ENCODE measurements at places on chromosomes 5 and 9.

DNA sequence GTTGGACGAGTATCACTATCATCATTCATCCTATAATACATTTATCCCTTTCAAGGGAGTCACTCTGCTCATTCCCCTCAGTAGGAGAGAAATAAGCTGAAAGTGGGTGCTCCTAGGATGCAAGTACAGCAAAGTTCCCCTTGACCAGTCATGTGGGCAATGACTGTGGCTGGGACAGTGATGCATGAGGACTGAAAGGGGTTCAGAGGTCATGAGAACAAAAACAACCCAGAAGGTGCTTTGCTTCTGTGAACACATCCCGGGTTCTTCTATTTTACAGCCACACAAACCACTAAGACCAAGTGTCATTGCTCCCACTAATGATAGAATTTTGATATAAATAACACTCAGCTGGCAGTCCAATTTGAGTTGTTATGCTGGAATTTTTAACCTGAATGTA lies 177.8 kb upstream of the ADCY2 start:
- DNase-seq, result no peak

- DNase-seq, result peak; percentile 3
These were observed 196.4 kb downstream of the TRPM3 start for GRCh38 chr9:70924895-70925547.

DNA sequence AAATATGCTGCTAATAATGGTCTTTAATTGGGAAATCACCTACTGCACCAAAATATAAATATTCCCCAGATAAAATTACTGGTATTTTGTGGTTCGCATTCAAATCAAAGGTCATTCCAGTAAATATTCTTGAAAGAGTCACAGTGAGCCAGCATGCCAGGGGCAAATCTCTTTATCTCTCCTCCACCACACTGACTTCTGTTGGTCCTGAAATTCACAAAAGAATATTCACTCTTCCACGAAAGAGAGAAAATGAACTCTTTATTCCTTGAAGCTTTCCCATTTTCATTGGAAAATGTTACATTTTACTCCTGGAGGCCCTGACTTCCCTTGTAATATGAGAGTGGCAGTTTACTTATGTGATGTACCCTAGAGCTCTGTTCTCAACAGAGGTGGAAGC lies 39.7 kb downstream of the ZNF366 start:
- DNase-seq, result no peak

DNA sequence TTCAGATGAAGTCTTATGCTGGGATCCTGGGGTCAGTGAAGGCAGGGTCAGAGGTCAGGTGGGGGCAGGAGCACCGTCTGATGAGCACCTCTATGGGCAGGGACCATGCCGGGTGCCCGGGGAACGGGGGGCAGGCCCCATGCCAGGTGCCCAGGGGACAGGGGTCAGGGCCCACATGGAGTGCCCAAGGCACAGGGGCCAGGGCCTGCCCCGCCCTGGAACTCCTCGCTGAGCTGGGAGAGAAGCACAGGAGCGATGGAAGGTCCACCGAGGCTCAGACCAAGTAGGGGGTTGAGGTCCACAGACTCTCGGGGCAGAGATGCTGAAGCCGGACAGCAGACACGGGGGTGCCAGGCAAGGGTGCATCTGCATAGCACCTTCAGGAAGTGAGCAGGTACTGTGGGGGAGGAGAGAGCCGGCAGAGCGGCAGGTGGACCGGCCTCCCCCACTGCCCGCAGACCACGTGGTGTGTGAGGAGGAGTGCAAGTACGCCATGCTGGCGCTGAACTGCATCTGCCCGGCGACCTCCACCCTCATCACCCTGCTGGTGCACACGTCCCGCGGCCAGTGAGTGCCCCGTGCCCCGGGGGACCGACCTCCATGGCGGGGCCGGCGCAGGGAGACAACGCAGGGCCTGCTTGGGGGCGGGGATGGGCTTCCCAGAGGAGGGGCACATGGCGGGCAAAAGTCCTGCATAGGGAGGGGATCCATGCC lies 67.7 kb downstream of the KCNT1 start:
- DNase-seq, result no peak

DNA sequence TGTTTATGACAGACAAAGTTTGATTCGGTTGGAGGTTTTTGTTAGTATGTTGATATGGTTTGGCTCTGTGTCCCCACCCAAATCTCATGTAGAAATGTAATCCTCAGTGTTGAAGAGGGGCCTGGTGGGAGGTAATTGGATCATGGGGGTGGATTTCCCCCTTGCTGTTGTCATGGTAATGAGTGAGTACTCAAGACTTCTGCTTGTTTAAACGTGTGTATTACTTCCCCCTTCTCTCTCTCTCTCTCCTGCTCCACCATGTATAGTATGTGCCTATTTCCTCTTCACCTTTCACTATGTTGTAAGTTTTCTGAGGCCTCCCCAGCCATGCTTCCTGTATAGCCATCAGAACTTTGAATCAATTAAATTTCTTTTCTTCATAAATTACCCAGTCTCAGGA lies 415.1 kb downstream of the HCN1 start:
- DNase-seq, result no peak

DNA sequence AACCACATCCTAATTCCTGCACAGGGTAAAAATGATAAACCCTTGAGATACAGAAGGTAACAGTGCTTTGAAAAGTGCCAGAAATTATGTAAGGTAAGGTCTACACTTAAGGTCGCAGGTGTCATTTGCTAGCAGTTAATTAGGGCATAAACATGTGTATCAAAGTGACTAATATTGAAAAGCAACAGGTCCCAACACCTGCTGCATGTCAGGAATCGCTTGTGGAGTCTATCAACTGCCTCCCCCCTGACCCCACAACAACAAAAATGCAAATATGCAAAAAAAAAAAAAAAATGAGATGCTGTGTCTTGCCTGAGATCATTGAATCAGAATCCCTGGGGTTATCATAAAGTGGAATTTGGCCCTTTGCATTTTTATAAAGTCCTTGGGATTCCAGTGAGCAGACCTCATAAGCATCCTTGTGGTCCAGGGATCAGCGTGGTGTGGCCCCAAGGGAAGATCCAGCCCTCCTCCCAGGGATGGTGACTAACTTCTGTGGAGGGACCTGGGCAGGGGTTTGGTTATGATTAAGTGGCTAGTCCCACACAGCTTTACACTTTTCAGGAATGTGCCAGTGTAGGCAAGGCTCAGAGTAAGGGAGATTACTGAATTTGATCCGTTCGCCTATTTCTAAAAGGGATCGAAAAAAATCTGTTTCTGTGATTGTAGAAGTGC lies 92.5 kb upstream of the TNFSF8 start:
- DNase-seq, result no peak

DNA sequence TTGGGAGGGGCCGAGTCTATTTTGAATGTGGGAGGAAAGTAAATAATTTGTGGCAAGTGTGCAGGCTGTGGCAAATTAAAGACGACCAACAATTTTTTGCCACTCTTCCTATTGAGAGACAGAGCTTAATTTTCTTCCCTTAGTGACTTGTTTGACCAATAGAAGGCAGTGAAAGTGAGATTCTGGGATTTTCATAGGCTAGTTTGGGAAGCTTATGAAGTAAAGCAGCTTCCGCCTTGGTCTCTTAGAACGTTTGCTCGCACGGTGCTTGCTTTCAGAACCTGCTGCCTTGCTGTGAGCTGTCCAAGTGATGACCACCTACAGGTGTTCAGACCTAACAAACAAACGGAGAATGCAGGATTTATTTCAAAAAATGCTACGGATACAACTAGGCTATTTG lies 6.7 kb upstream of the OR1N2 start:
- no peak for DNase-seq

DNA sequence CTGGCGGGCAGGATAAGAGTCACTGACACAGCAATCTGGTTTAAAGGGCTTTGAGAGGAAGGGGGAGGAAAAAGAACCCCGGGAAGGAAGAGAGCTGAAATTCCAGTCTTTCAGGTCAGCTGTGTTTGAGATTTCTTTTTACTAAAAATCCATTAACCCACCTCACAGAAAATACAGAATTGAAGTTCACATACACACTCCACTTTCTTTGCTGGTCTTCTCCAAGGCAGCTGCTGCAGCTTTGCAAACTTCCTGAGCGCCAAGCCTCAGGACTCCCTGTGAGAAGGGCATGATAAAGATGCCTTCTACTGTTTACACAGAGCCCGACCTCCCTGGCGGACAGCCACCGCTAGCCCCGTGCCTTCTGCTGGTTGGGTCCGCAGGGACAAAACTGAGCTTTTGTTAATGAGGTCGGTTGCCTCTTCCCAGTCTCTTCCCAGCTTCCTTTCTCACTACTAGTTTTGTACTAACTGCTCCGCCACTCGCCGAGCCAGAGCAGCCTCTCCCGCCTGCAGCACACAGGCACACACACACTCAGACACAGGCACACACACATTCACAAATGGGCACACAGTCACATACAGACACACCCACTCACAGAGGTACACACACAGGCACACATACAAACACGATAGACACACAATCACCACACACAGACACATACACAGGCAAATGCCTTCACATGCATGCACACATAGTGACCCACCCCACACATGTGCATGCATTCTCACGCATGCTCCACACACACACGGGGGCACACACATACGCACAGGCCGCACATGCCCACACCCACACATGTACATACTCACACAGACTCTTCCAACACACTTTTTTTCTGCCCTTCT lies at the start of gene FREM1:
Gene FREM1, minus strand, starts transcription at position 468 of the 845 bp plus-strand sequence. CDS start 41,451 bp downstream, outside the sequence.
- no peak for DNase-seq

DNA sequence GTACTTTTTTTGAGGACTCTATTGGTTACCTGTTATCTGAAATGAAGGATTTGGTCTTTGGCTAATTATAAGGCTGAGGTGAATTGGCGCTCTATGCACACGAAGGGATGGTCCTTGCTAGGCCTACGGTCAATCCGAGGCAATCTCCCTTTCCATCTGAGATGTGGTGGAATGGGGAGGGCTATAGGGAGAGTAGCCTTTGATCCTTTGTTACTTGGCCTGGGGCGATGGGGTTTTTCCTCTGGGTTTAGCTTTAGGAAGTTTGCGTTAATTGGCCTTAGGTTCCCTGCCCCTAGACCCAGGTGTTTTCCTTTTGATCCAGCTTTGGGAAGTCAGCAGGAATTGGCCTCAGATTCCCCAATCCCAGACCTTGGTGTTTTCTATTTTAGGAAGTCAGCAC lies 102.1 kb upstream of the C9orf72 start:
- no peak for DNase-seq

DNA sequence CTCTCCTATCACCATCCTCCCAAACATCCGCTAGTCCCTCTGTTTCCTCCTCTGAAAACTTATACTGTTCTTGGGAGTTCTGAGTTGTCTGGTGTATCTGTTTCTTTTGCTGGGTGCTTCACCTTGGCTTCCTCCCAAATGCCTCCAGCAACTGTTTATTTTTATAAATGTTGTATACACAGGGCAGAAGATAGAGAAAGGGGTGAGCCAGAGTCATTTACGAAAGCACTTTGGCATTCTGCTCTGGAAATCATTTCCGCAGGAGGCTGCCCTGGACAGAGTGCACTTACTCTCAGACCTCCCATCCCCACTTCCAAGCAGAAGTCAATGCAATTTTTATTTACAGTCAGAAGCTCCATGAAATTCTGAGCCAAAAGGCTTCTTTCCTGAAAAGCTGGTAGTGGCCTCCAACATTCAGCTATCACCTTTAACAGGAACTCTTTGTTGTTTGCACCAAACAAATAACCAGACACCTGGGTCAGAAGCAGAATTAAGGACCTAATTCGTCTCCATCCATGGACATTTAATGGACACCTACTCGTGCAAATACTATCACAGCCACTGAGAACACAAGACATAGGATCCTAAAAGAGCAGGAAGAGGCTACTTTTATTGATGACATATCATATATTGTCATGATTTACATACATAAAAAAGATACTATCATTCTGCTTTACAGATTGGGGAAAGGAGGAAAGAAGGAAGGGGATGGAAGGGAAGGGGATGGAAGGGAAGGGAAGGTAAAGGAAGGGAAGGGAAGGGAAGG lies 229.5 kb upstream of the PAPPA start:
- no peak for DNase-seq

- no peak for DNase-seq
These were observed 902 bp downstream of the BDP1 start for GRCh38 chr5:71456362-71456743.

Data from CD4-positive, alpha-beta T cell treated with Interleukin-10 for 1 hour (primary cell).